SK-N-SH treated with all-trans-retinoic acid at 6 μM for 48 hours (cell line): ENCODE measurements at places on chromosomes 6 and 20.

GRCh38 chr6:36035225-36035624, 7.6 kb downstream of the MAPK14 start:
- no peak for ATAC-seq

GRCh38 chr6:137389150-137389704, 105.0 kb downstream of the OLIG3 start:
- ATAC-seq = no peak

DNA sequence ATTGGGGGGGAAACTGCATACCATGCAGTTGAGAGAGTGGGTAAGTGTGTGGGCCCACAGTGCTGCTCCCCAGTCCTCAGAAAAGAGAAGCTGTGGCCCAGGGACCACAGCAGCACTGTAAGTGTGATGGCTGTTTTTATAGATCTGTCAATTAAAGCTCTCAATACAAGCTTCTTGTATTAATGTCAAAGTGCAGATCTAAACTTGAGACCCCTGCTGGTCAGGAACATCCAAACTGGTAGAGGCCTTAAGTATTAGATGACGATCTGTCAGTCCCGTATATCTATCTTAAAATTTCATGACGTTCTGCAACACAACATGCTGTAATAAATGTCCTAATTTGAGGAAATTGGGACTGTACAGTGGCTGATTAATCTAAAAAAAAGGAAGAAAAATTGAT, 74.8 kb downstream of the TULP4 start:
- ATAC-seq = no peak

DNA sequence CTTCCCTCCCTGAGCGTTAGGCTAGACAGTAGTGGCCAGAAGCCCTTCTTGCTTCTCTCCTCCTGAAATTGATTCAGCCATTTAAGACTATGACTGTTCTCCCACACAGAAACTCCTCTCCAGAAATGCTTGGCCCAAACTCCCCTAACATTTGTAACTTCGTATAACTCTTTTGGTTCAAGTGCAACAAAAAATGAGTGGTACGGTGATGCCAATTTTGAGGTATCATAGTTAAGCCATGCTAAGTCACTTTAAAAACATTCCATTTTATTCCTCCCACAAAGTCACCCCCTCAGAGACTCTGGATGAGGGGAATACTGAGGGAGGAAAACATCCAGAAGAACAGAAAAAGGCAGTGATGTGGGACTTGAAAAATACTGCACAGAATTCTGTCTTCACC, 21.1 kb upstream of the ROS1 start:
- ATAC-seq = no peak

- no peak for ATAC-seq
Measured at GRCh38 chr20:40431611-40432010, 257.4 kb downstream of the MAFB start.

DNA sequence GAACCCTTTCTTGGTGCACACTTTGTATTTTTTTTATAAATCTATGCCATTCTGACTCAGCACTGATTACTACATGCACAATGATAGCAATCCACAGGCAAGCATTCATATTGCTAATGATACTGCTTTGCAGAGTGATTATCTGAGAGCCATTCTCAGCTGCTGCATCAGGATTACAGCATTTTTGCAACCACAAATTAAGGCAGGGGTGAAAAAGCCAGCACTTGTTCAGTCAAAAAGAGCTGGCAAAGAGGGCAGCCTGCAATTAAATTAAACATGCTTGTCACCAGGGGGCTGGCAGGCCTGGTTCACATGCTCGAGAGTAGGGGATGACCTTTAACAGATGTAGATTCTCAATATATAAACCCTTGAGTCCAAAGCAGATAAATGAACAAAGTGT, 40.7 kb upstream of the SLC17A4 start:
- ATAC-seq = no peak

- ATAC-seq = no peak; the same call in 2 of the 3 replicates
Measured at GRCh38 chr6:18488526-18489270, 101.5 kb downstream of the RNF144B start.

- peak; percentile 84 for ATAC-seq
Measured at GRCh38 chr6:35449287-35449881, 2.8 kb upstream of the FANCE start.
